ENCODE measurements at places on chromosomes 2 and 18.

DNA sequence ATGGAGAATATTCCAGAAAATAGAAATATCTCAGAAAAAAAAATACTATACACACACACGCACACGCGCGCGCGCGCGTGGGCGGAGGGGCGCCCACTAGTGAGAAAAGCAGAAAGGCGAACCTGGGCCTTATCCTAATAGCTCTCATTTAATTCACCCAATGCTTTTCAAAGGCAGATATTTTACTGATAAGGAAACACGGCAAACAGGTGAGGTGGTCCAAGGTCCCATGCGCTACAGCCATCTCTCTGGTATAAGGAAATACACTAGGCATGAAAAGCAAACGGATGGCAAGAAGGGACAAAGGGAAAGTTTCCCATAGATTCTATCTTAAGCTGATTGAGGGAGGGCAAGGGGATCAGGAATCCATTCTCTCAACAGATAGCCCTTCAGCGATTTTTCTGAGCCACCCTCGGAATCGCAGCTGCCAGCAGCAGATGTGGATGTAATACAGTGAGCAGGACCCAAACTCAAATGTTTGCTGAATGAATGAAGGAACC lies 136.7 kb downstream of the TMEM247 start:
- no peak for DNase-seq

DNA sequence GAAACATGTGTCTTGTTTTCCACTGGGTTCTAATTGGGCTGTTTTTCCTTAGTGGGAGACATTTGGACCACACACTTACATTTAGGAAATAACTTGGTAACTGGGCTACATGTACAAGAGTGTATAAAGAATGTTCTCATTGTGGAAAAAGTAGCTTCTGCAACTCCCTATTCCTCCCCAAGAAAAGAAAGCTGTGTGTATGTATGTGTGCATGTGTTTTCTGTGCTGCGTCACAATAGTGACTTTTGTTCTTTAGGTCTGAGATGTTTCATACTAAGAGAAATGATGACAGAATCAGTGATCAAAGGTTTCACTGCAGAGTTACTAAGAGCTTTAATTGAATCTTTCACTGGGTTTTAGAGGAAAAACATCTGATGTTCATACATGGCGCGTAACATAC lies 82.7 kb downstream of the TANC1 start:
- no peak for DNase-seq

- no peak for DNase-seq
Measured at GRCh38 chr2:176169711-176170110, 12.6 kb downstream of the HOXD3 start.

GRCh38 chr2:188623995-188624643 lies 332.4 kb downstream of the GULP1 start:
- DNase-seq, result no peak

DNA sequence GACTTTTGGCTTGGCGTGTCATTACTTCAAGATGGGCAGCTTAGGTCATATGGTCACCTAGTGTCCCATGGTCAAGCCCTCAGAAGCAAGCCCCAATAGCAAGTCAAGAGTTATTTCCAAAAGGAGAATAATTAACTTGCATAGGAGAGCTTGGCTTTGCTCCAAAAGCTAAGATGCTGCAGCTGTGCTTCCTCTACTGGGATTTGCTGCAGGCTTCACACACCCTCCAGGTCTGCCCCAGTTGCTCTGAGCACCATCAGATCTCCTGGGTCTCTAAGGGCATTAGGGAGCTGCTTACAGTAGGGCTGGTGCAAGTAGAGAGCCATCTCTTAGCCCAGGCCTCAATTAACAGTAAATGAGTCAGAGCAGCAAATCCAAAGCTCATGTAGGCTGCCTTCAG lies 46.6 kb downstream of the THUMPD2 start:
- peak; percentile 41 for DNase-seq

GRCh38 chr2:74052732-74053710 lies 68.3 kb downstream of the TET3 start:
- DNase-seq, result no peak

GRCh38 chr2:23904692-23905091 lies 22.2 kb downstream of the ATAD2B start:
- DNase-seq, result no peak

DNA sequence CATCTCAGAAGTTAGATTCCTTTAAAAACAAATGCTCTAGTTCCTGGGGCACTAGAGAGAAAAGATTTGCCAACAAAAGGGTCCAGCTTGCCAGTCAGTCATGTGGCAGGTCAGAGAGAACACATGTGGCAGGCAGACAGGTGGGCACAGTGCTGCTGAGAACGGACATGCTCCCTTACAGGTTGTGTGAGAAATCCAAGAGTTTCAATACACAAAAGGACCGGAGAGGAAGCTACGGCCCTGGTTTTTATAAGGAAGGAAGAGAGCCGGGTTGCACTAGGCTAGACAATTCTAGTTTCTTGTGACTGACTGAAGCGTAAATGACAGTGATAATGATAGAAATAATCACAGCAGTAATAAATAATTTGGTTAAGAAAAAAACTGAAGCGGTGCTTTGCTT lies 18.3 kb downstream of the CDC42EP3 start:
- DNase-seq, result no peak

DNA sequence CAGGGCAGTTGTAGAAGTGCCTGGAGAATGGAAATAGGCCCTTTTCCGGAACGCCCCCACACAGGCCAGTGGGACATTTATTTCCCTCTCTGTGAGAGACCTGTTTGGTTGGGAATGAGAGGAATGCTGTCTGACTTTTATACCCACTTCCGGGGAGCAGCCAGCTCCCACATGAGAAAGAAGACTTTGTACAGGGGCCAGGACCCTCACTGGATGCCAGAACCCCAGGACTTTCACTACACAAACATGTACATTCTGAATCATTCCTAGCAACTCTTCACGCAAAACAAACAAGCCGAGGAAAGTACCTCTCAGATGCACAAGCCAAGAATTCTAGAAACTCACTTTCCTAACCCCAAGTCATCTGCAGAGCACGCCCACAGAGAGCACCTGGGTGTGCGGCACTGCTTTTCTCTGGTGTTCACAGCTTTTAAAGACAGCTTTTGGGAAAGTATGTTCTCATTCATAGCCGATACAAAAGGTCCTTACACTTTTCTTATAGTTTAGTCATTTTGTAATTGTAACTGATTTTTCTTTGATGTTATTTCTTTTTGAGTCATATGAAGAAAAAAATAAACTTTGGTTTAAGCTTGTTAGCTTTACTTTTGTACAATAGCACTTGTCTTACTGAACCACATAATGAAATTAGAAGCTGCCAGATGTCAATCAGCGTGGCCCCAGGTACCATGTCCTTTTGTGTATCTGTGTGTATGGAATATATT lies 856.1 kb upstream of the ID2 start:
- no peak for DNase-seq

GRCh38 chr2:196172951-196173350 lies 1.6 kb upstream of the STK17B start:
- DNase-seq, result no peak

DNA sequence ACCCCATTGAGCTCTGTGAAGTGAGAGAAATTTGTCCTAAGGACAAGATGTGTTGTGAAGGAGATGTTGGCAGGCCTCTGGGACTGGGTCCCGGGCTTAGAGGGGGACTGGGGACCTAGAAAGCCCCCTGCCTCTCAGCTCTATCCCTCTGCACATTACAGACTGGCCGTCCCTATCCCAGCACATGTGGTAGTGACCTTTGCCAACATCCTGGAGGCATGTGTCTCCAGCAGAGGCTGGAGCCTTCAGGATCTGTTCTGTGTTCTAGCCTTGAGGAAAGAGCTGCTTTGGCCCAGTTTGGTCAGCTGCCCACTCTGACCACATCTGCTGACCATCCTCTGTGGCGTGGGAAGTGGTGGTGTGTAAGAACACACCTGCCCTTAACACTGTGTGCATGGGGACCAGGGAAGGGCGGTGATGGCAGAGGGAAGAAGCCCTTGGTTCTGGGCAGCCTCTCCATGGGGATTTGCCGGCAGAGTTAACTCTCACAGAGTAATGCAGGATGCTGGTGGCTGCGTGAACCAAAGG lies 33.4 kb downstream of the NCK2 start:
- no peak for DNase-seq

GRCh38 chr2:24501813-24502212 lies 10.8 kb downstream of the NCOA1 start:
- no peak for DNase-seq

GRCh38 chr2:202221873-202222272 lies 16.5 kb downstream of the SUMO1 start:
- no peak for DNase-seq

- peak; percentile 50 for DNase-seq
Measured at GRCh38 chr2:207409517-207409916, 120.2 kb upstream of the CREB1 start.

GRCh38 chr18:43588838-43589237 lies 311.5 kb upstream of the SYT4 start:
- DNase-seq, result no peak

GRCh38 chr2:88258208-88258607 lies 88.1 kb downstream of the THNSL2 start:
- DNase-seq, result no peak

DNA sequence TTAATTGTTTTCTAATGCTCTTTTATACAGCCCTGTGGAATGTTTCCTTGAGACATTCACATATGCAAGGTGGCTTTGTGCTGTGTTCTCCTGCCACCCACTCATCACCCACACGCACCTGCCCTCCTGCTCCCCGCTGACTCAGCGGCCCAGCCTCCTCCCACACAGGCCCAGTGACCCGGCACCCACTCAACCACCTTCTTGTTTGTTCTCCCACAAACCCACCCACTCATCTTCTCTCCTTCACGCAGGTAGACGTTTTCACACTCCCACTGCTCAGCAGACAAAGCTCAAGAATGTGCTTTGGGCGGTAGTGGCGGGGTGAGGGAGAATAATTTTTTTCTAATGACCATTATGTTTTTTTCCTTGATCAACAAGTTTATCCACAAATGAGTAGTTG lies 28.6 kb upstream of the NEMP2 start:
- DNase-seq, result no peak

- no peak for DNase-seq
Measured at GRCh38 chr2:180291552-180292421, 284.7 kb upstream of the CWC22 start.

- no peak for DNase-seq
Measured at GRCh38 chr2:120736202-120736623, 545 bp downstream of the GLI2 start.

DNA sequence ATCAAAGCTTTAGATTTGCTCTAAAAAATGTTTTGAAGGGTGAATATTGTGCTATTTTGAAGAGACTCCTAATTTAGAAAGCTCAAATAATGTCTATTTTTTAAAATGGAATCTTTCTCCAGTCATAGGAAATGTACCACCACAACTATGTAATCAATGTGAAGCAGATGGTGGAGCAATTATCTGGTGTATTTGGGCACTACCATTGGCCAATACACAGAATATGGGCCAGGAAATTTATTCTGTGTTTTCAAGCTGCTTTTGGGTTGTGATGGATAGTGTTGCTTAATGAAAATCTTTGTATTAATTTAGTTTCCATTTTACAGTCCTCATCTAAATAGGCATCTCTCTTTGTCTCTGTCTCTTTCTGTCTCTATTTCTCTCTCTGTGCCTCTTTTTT lies 17.1 kb upstream of the VWC2L start:
- DNase-seq, result no peak

- no peak for DNase-seq
Measured at GRCh38 chr2:159953136-159953823, 109.1 kb downstream of the PLA2R1 start.

GRCh38 chr2:205411558-205411957 lies 270.7 kb upstream of the NRP2 start:
- DNase-seq, result no peak

- no peak for DNase-seq
Measured at GRCh38 chr2:15812187-15812780, 128.1 kb upstream of the MYCN start.

DNA sequence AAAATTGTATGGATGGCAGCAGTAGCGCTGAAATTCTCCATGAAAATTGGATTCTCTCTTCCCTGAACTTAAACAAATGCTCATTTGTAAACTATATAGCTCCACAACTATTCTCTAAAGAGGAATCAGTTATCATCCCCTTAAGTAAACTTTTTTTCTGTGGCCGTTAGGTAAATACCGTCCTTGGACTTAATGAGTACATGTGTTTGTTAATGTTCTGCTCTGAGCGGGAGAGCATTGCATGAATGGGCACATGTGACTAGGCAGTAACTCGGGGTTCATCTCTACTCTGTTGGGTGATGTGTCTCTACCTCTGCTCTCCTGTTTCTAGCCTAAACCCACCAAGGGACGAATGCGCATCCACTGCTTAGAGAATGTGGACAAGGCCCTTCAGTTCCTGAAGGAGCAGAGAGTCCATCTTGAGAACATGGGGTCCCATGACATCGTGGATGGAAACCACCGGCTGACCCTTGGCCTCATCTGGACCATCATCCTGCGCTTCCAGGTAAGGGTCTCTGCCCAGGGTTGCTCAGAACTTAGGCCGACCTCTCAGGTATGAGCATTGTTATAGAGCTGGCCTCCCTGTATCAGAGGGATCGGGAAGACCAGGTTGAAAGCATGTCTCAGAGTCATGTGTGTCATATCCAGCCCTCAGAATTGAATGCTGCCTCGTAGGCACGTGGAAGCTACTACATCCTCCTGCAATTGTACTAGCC lies 111.5 kb upstream of the EML6 start:
- DNase-seq, result no peak

DNA sequence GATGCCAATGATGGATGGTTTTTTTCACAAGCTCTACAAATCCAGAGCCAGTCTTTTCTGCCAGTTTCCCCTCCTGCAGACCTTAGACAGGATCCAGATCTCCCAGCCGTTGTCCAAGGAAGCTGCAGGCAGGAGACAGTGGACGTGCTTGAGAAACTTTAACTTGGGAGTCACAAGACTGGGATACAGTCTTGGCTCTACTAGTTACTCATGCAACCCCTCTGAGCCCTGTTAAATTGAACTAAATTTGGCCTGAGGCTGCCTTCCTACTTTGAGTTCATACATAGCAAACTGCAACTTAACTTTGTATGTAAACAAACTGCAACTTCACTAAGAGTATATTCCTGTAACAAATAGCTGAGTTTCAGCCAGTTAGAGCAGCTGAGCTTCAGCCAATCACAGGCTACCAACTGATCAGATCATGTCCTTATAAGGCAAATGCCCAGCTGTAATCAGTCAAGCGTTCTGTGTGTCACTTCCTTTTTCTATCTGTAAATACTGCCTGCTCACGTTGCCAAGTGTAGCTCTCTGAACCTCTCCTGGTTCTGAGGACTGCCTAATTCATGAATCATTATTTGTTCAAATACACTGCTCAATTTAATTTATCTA lies 140.9 kb downstream of the CAPN13 start:
- DNase-seq, result no peak

GRCh38 chr2:69762025-69762424 lies 20.1 kb downstream of the ANXA4 start:
- DNase-seq, result no peak

DNA sequence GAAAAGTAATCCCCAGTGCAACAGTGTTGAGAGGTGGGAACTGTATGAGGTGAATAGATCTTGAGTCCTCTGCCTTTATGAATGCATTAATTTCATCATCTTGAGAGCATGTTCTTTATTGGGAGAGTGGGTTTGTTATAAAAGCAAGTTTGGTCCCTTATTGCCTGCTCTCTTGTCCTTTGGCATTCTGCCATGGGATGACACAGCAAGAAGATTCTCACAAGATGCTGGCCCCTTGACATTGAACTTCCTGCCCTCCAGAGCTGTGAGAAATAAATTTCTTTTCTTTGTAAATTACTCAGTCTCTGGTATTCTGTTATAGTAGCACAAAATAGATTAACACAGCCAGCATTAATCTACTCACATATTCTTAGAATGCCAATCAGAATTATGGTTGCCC lies 108.6 kb downstream of the EHBP1 start:
- DNase-seq, result no peak

GRCh38 chr2:120228503-120228902 lies 5.3 kb upstream of the TMEM185B start:
- DNase-seq, result peak; percentile 28

GRCh38 chr2:37477921-37478320 lies 133.5 kb downstream of the QPCT start:
- DNase-seq, result no peak
